NCI-H1417 (cell line): ENCODE measurements at places on chromosomes 4 and X.

DNA sequence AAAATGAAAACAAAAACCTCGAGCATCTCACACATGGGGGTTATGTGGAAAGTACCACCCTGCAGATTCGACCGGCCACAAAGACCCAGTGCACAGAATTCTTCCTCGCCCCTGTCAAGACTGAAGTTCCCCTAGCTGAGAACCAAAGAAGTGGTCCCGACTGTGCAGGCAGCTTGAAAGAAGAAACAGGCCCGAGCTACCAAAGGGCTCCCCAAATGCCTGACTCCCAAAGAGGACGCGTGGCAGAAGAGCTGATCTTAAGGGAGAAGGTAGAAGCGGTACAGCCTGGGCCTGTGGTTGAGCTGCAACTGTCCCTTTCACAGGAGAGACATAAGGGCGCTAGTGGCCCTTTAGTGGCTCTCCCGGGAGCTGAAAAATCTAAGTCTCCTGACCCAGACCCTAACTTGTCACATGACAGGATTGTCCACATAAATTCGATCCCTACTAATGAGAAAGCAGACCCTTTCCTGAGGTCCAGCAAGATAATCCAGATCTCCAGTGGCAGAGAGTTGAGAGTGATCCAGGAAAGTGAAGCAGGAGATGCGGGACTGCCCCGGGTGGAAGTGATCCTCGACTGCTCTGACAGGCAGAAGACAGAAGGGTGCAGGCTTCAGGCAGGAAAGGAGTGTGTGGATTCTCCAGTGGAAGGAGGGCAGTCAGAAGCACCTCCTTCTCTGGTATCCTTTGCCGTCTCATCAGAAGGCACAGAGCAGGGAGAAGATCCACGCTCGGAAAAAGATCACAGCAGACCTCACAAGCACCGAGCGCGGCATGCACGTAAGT, 108.8 kb upstream of the MYOZ2 start:
- no peak for DNase-seq

GRCh38 chr4:5755161-5755560, 44.2 kb downstream of the EVC start:
- no peak for DNase-seq

- DNase-seq, result peak; percentile 79
Observed at GRCh38 chr4:90536408-90536807, 409.2 kb downstream of the CCSER1 start.

- no peak for DNase-seq
Observed at GRCh38 chrX:29867971-29868370, 347.4 kb upstream of the MAGEB2 start.

- peak; percentile 60 for DNase-seq
Observed at GRCh38 chr4:113106108-113106507, 56.7 kb downstream of the ANK2 start.

DNA sequence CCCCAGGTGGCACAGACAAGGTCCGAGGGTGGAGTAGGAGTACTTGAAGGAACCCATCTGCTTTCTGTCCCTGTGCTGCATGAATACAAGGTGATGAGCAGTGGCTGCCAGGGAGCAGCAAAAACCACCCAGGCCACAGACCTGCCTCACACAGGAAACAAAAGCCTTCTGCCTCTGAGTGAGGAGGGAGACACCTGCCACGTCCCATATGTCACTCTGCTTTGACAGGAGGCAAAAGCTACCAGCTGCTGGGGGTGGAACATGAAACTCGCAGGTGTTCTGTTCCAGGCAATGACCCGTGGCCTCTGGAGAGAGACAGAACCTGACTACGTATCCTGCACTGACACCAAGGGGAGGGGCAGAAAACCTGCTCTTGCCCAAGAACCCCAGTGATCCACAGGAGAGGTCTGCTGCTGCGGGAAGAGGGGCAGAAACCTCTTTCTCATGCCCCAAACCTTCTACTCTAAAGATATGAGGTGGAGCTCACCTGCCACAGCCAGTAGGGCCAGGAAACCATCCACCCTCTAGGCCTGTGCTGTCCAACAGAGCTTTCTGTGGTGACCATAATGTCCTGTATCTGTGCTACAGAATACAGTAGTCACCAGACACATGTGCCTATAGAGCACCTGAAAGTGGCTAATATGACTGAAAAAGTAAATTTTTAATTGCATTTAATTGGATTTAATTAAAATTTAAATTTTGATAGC, 172.9 kb downstream of the PRDM5 start:
- DNase-seq, result peak; percentile 91

- DNase-seq, result peak; percentile 70
Observed at GRCh38 chr4:76758290-76758882, 139.6 kb downstream of the SOWAHB start.

- no peak for DNase-seq
Observed at GRCh38 chr4:108428923-108429322, 191.5 kb upstream of the RPL34 start.

GRCh38 chr4:186144198-186144945, 39.9 kb downstream of the FAM149A start:
- peak; percentile 16 for DNase-seq
